ENCODE measurements at places on chromosomes 12 and 14.
A peak's percentile ranks its signal among the peaks of the same experiment; 100 is the strongest.

DNA sequence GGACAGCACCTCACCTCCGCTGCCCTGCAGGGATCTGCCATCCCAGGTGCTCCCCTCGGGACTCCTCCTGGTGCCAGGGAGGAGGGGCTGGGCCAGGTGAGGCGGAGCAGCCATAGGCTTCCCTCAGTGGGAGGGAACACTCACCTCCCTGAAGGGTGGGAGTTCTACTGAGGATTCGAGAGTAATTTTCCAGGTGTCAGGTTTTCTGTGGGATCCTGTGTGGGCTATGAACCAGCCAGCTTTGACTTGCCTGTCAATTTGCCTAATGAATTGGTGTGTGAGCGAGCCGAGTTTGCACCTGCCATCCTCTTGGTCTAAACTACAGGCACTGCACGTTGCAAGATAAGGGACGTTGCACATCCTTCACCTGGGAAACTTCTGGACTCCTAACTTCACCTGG is 50.3 kb downstream of the NOC4L start:
- no peak for DNase-seq

DNA sequence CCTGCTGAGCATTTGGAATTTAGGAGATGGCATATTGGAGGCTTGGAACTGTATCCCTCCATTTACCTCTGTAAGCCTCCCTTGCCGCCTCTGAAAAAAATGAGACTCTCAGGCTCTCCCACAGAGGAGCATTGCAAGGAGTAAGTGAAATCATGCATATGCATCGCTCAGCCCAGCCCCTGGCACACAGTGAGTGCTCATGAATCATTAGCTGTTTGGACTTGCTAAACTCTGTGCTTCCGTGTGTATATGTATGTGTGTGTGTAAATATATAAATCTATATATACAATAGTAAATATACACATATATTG is 17.1 kb upstream of the TBX3 start:
- no peak for DNase-seq

GRCh38 chr12:6364044-6364374 is 11.4 kb downstream of the SCNN1A start:
- no peak for DNase-seq

DNA sequence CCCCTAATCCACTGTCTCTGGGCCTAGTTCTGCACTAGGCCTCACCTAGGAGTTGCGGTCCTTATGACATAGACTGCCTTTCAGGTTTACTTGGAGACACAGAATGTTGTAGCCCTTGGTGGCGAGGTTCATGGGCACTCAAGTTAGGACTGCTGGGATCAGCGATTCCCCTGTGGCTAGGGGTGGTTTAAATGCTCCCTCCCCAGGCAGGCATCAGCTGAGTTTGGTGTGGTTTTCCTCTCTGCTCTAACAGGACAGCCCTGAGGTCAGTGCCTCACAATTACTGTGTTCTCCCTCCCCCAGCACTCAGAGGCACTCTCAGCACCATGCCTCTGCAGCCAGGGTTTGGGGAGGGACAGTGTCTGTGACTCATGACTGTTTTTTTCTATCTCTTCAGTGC is 22.2 kb upstream of the RDH16 start:
- DNase-seq = no peak

GRCh38 chr12:102740141-102740955 is 176.7 kb downstream of the PAH start:
- peak; percentile 61 for DNase-seq

GRCh38 chr12:58880639-58881038 is 39.7 kb downstream of the LRIG3 start:
- DNase-seq = no peak

GRCh38 chr14:48243900-48244299 is 568.5 kb upstream of the MDGA2 start:
- no peak for DNase-seq

GRCh38 chr12:100399095-100399494 is 42.2 kb downstream of the SLC17A8 start:
- no peak for DNase-seq

GRCh38 chr14:94560291-94560665 is 964 bp upstream of the SERPINA4 start:
- no peak for DNase-seq

DNA sequence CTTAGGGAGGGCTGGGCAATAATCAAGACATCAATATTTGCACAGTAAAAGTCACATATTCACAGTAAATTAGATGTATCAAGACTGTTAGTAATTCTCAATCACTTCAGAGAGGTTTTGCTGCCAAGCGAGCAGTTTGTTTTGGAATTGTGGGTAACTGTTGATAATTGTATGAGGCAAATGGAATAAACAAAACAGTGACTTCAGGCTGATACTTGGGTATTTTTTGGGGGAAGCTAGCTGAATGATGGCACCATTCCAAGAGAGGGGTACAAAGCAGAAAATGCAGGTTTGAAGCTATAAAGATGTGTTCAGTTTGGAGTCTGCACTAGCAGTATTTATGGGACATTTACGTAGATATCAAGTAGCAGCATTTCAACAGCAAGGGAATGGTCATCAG is 232.8 kb upstream of the ATP2B1 start:
- DNase-seq = no peak

DNA sequence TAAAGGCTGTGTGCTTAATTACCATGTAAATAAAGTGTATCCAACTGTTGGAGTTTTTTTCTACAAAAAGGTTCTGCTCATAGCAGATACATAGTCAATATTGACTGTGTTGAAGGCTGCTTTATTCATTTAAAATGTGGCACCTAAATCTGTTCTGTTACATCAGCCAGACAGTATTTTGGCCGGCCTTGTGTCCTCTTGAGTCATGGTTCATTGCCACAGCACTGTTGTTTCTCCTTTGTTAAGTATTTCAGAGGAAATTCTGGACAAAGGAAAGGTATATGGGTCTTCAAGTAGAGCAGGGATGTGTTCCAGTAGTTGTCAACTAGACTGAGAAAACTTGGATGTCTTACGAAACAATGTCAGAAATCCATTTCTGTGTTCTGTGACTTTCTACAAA is 95.5 kb downstream of the SLC38A6 start:
- DNase-seq = peak; percentile 82

- no peak for DNase-seq
Measured at GRCh38 chr12:46005823-46006222, 15.4 kb upstream of the SCAF11 start.

- DNase-seq = no peak
Measured at GRCh38 chr12:6093764-6094163, 30.7 kb downstream of the VWF start.

GRCh38 chr12:92690601-92691000 is 12.2 kb upstream of the PLEKHG7 start:
- no peak for DNase-seq

GRCh38 chr12:115972241-115972640 is 305.3 kb downstream of the MED13L start:
- no peak for DNase-seq

- peak; percentile 75 for DNase-seq
Measured at GRCh38 chr12:8108808-8109398, 14.5 kb upstream of the CLEC4A start.

All from AG10803 (cell line).